ENCODE measurements at places on chromosomes 16 and 17.
A peak's percentile ranks its signal among the peaks of the same experiment; 100 is the strongest.

DNA sequence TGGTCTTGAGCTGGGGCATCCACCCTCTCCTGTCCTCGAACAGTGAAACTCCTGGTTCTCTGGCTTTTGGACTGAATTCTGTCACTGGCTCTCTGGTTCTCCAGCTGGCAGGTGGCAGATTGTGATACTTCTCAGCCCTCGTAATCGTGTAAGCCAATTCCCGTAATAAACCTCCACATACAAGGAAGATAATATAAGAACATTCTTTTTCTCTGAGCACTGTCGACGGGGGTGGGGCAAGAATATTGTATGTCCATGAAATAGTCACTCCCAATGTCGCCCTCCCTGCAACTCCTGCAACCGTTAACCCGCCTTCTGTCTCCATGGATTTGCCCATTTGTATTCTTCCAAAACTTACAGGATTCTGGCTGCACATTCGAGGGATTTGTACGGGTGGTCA lies 39.2 kb upstream of the RPH3AL start:
- no peak for DNase-seq

DNA sequence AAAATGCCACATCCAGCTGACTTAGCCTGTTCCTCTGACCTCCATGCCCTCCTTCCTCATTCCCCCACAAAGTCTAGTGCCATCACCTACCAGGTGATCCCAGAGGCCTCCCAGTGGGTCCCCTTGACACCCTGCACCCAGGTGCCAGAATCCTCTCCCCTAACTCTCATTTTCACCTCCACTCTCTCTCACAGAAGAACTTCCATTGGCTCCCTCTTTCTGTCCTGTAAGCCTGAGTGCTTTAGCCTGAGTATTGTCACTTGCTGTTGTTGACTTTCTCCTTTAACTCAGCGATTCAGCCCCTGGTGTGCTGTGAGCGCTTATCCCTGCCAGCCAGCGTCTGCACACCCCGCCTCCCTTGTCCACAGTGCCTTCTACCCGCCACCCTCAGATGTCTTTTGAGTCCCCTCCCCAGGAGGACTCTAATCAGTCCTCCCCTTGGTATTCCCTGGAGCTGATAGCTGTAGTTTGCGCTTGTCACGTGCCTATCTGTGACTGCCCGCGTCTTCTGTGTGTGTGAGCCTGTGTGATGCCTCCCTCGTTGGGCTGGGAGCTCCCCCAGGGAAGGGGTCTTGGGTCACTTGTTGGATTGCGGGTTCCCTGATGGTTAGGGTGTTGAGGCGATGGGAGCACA lies 31.9 kb downstream of the ARHGAP23 start:
- no peak for DNase-seq

DNA sequence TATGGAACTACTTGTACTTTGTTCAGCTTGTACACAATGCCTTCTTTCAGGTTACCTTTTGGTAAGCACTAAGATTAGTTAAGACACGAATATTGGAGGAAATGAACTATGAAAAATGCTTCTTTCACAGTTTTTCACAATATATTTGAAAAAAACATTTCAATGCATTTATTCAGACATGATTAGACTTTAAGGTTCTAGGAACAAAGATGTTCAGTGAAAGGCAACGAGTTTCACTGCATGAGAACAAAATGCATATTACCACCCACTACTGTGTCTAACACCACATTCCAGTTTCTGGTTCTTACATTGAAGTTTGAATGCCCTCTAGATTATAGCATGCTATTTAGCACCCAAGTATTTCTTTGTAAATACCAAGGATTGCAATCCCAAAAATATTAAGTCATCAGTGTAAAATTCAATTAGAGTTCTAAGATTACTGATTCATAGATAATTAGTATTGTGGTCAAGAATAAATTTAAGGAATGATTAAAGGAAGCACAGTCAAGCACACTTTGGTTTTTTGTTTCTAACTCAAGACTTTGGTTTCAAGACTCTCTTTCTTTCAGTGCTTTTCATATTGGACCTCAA lies 261.7 kb downstream of the CEP112 start:
- DNase-seq = no peak

DNA sequence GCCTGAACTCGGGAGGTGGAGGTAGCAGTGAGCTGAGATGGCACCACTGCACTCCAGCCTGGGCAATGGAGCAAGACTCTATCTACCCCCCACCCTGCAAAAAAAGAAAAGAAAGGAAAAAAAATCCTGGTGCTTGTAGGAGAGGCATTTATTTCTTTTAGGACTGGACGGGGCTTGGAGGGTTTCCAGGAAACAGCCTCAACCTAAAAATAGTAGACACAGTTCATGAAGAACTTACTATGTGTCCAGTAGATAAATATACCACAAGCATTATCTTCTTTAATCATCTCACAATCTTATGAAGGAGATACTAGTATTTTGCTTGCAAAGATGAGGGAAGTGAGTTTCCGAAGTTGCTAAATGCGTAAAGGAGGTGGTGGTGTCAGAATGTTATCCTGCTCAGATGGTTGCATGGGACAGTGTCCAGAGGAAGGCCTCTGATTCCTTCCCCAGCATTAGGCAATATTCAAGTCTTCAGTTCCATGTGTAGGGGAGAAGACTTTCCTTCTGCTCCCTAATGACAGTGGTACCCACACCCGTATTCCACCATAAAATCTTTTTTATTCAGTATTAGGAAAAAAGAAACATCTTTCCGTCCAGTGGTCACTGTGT lies 263.2 kb downstream of the WWOX start:
- no peak for DNase-seq

DNA sequence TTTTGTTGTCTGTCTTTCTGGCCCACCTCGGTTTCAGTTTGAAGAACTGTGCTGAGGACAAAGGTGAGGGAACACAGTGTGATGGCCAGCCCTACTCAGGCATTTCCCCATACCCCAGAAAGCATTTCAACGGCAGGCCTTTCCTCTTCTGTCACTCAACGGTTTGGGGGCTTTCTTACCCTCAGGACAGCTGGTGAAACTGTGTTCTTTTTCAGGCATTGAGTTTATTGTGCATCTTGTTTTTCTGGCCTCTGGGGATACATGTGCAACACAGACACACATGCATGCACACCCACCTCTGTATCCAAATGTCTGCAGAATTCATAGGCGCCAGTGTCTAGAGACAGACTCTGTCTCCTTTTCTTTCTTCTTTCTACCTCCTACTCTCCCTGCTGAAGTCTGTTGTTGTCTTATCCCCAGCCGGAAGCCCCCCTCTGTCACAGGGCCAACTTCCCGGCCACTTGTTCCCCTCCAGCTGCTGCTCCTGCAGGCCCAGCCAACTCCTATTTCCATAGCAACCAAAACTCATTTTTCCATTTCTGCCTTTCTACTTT lies 17.0 kb downstream of the CHD9 start:
- DNase-seq = no peak

- no peak for DNase-seq
These were observed 154.2 kb downstream of the VPS53 start for GRCh38 chr17:560432-560873.

DNA sequence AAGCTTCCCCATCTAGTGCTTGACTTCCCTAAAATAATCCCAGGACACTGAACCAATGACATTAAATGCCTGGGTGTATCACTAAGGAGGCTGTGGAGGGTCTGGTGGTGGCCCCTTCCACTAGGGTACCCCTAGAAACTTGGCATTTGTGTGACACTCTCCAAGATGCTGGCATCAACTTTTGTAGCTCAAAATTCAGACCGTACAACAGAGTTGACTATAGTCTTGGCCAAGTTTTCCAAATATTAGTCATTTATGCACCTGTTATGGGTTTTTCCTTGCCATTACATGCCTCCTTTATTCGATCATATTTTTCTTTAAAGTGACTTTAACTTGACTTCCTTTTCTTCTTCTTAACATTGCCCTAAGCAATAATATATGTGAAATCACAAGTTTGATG lies 124.8 kb upstream of the CACNG3 start:
- no peak for DNase-seq

DNA sequence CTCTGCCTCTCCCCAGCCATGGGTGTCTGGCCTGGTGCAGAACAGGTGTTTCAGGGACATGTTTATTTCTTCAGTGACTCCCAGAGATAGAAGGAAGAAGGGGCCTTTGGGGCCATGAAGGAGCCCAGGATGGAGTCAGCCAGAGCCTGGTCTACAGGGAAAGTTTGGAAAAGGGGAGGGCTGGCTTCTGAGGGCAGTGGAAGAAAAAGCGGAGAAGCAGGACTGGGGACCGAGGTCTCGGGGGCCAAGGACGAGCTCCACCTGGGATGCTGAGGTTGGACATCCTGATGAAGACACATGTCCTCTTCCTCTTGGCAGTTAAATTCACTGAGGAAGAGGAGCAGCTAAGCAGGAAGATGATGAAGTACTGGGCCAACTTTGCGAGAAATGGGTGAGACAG lies 7.7 kb downstream of the CES2 start:
- DNase-seq = no peak

- DNase-seq = peak; percentile 78
These were observed 23.7 kb upstream of the RCVRN start for GRCh38 chr17:9928601-9929333.

DNA sequence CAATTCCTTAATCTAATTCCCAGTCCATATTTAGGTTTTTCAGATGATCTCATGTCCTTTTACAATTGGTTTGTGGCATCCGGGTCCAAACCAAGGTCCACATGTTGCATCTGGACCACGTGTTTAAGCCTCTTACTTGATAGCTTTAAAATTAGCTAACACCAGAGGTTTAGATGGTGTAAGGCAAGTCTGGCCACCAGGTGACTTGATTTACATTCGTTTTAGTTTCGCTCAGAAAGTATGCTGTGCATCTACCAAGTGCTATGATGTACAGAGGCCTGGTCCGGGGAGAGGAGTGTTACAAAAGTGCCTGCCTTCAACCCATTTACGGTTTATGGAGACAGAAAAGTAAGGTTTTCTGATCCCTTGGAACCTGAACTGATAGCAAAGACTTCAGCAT lies 878 bp upstream of the DNAJA2 start:
- DNase-seq = peak; percentile 30

GRCh38 chr17:80612997-80613731 lies 68.5 kb downstream of the RPTOR start:
- no peak for DNase-seq

- no peak for DNase-seq
These were observed 190.2 kb downstream of the PRKCA start for GRCh38 chr17:66492561-66493005.

- DNase-seq = no peak
These were observed 427.1 kb downstream of the GRIN2A start for GRCh38 chr16:9755081-9755480.

GRCh38 chr16:47461598-47462266 lies 601 bp downstream of the PHKB start:
- DNase-seq = no peak

DNA sequence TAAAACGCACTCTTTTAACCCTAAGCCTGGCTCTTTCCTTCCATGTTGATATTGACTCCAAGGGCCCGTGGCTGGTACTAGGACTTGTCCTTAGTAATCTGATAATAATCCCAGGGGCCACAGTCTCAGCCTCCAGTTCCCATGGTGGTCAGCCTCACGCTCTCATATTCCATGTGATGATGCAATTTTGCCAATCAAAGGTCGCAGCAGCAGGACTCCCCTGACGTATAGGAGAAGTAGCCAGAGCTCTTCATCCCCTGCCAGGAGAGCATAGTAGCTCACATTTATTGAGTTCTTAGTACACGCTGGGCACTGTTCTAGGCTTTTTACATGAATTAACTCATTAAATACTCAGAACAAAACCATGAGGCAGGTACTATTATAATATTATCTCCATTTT lies 42.4 kb downstream of the CD300LF start:
- peak; percentile 60 for DNase-seq

GRCh38 chr17:35519906-35520442 lies 17.5 kb downstream of the SLFN12L start:
- no peak for DNase-seq

DNA sequence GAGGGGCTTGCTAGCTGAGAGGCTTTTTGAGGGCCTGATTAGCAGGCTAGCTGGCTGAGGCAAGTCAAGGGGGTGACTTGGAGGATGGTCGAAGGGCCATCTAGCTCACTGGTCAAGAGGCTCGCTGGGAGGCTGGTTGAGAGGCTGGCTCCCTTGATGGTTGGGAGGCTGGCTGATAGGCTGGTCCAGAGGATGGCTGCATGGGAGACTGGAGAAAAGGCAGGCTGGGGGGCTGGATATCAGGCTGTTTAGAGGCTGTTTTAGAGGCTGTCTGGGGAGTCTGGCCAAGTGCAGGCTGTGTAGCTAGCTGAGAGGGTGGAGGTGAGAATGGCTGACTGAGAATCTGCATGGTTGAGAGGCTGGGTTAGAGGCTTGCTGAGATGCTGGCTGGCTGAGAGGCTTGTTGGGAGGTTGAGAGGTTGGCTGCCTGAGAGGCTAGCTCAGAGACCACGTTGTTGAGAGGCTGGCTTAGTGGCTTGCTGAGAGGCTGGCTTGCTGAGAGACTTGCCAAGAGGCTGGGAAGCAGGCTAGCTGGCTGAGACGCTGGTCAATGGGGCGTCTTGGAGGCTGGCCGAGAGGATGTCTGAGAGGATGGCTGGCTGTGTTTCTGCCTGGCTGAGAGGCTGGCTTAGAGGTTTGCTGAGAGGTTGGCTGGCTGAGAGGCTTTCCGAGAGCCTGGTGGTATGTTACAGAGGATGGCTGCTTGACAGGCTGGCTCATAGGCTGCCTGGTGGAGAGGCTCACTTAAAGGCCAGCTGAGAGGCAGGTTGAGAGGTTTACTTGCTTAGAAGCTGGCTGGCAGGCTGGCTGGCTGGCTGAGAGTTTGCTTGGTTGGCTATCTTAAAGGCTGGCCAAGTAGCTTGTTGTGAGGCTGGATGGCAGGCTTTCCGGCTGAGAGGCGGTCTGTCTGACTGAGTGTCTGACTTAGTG lies 36.6 kb upstream of the ACSM2B start:
- DNase-seq = no peak

- no peak for DNase-seq
These were observed 26.0 kb downstream of the NEUROD2 start for GRCh38 chr17:39581759-39582085.

DNA sequence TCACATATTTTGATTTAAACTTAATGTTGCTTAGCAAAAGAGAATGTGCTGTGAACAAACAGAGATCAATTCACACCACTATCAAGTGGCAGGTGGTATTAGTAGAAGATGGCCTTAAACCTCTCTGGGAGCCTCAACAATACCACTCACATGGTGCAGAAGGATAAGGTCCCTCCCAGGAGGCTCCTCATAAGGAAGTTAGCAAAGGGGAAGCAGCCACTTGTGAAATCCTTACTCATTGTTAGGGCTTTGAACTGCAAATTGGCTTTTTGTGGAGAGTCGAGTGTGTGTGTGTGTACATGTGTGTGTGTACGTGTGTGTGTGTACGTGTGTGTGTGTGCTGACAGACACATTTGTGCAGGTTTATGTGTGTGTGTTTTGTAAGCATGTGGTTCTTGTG lies 48.9 kb upstream of the ASIC2 start:
- no peak for DNase-seq

DNA sequence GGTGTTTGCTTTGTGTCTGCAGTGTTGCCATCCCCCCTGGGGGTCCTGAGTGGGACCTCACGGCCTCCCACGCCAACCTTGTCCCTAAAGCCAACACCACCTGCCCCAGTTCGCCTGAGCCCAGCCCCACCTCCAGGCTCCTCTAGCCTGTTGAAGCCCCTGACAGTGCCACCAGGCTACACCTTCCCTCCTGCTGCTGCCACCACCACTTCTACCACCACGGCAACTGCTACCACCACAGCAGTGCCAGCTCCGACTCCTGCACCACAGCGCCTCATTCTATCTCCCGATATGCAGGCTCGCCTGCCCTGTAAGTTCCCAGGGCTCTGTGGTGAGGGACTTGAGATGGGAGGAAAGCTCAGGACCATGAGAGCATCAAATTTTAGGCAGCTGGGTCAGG lies 22.2 kb downstream of the SRCAP start:
- DNase-seq = no peak

Measured in WERI-Rb-1 (cell line).